ENCODE measurements at places on chromosomes 2 and 18. TPM values are rescaled to one million over a fixed set of nuclear protein-coding genes. Genes with fewer than 3 reads are reported as not detected.

- no peaks in the 10 kb centered on the region for H3K27me3 ChIP-seq
- H3K4me3 ChIP-seq = no peak overlapping the region
- no peaks in the 10 kb centered on the region for H3K36me3 ChIP-seq
- no peak overlapping the region for H3K27ac ChIP-seq
Observed at GRCh38 chr18:23844991-23845680, 155.9 kb downstream of the LAMA3 start.

DNA sequence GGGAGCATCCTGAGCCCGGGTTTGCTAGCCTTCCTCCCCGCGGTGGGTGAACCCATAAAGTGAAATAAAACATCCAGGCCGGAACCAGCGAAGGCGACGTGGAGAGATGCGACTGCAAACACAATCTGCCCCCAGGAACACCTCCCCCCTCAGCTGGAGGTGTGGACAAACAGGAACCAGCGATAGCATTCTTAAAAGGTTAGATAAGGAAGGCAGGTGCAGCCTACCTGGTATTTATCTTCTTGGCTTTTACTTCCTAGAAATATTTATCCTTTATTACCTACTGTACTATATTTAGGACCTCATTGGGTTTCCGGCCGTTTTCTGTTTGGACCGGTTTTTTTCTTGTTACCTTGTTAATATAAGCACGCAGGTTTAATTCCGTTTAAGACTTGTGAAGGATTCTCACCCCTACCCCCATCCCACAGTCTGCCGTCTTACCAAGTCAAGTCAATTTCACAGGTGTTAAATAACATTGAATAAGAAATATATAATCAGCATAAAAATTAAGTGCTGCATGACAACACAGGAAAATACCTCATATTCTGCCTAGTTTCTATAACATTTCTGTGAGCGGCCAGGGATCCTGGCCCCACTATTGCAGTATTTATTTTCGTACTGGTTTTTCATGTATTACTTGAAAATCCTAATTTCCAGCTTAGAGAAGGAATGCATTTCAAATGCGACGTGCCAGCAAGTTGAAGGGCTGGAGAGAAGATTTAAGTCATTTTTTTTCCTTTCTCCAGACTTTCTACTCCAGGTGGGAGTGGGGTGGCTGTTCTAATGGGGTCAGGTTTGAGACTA is 224.0 kb upstream of the ID2 start:
- peak overlapping the region; percentile 57 for H3K4me3 ChIP-seq
- H3K36me3 ChIP-seq = no peaks in the 10 kb centered on the region
- peaks cover 62% of the 10 kb centered on the region for H3K4me1 ChIP-seq
- no peak for DNase-seq
- peaks cover 24% of the 10 kb centered on the region for H3K27me3 ChIP-seq
- no peak overlapping the region for H3K27ac ChIP-seq

MRPL19 gene
- total RNA-seq = 42.8 TPM

GRCh38 chr2:202577250-202578183 is 57.3 kb upstream of the FAM117B start:
- no peak overlapping the region for H3K27ac ChIP-seq
- H3K27me3 ChIP-seq = no peaks in the 10 kb centered on the region
- H3K4me1 ChIP-seq = no peaks in the 10 kb centered on the region
- no peak overlapping the region for H3K4me3 ChIP-seq

DNA sequence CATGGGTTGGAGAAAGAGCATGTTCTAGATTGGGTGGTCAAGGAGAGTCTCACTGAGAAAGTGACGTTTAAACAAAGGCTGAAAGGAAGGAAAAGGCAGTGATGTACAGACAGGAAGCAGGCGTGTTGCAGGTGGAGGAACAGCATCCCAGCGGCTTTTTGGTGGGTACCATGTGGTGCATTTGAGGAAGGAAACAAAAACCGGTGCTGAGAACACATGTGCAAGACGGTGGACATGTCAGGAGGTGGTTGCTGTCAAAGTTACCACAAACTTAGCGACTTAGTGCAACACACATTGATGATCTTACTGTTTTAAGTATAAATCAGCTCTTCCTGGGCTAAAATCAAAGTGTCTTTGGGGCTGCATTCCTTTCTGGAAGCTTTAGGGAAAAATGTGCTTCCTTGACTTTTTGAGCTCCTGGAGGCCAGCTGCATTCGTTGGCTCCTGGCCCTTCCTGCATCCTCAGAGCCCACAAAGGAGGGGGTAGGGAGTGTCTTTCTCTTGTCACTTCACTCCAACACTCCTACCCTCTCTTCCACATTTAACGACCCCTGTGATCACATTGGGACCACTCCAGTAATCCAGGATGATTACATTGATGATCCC is 380.6 kb downstream of the FBXO15 start:
- no peaks in the 10 kb centered on the region for H3K27me3 ChIP-seq
- no peak for DNase-seq
- no peaks in the 10 kb centered on the region for H3K4me1 ChIP-seq
- no peak overlapping the region for H3K4me3 ChIP-seq
- H3K36me3 ChIP-seq = no peaks in the 10 kb centered on the region

MC2R gene
- not detected for total RNA-seq

DNA sequence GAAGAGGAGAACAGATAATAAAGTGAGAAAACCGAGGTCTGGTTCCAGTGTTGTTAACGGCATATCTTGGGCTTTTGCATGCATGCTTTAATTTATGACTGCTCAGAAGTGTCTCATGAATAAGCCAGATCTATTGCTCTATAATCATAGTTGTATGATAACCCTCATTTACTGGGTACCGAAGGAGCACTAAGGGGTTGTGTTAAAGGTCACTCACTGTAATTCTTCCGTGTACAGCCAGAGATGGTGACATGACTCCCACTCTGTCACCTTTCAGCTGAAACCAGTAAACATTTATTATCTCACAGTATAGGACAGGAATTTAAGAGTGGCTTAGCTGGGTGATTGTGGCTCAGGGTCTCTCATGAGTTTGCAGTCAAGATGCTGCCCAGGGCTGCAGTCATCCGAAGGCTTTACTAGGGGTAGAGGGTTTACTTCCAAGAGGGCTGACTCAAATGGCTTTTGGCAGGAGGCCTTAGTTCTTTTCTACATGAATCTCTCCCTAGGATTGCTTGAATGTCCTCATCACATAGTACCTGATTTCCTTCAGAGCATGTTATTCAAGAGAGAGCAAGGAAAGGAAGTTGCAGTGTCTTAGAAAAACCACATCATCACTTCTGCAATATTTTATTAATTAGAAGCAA is 107.0 kb downstream of the NAB1 start:
- H3K27ac ChIP-seq = no peak overlapping the region
- no peaks in the 10 kb centered on the region for H3K4me1 ChIP-seq
- H3K4me3 ChIP-seq = no peak overlapping the region
- DNase-seq = no peak
- H3K36me3 ChIP-seq = no peaks in the 10 kb centered on the region
- H3K27me3 ChIP-seq = no peaks in the 10 kb centered on the region

FBXO15 gene
- total RNA-seq = 0.19 TPM

DNA sequence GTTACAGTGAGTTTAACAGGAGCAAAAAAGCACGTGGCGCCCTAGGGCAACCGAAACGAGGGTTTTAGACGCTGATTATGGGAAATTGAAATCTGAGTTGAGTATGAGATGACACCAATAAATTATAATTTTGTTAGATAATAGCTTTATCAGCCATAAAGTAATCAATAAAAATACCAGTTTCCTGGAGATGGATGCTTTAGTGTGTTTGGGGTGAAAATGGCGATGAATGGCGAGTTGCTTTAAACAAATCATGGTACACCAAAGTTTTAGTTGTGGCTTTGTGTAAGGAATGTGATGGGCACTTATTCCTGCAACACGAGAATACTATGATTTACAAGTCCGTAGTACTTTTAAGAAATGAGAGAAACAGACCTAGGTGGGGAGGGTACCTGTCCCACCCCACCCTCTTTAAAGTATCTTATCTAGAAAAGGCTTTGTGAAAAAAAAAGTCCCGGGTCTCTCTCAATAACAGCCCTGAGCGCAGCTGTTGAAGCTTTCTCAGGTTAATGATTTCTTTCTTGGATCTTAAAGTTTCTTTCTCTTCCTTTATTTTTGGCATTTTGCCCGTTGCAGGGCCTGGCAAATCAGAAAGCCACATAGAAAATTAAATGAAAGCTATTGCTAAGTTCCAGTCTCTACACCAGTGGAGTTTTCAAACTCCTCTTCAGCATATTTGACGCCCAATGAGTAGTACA is 1.5 kb upstream of the RRM2 start:
- H3K4me1 ChIP-seq = peaks cover 36% of the 10 kb centered on the region
- no peaks in the 10 kb centered on the region for H3K27me3 ChIP-seq
- no peak for DNase-seq
- peak overlapping the region; percentile 63 for H3K4me3 ChIP-seq
- no peaks in the 10 kb centered on the region for H3K36me3 ChIP-seq

DNA sequence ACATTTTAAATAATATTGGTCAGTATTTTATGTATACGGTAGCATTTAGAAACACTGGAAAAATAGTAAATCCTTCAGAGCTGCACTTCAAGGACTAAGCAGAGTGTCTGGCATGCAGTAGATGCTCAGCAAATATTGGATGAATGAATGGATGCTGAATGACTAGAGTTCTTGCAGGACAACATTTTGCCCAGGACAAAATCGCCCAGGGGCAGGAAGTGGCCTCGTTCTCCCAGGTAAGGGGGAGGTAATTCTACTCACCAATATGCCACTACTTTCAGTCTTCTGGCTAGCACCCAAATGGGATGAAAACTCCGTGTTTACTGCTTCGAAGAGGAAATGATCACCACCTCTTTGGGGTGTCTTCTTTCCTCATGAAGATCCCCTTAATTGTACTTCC is 4.0 kb upstream of the DGUOK start:
- no peak for DNase-seq
- no peak overlapping the region for H3K4me3 ChIP-seq
- no peak overlapping the region for H3K27ac ChIP-seq

DNA sequence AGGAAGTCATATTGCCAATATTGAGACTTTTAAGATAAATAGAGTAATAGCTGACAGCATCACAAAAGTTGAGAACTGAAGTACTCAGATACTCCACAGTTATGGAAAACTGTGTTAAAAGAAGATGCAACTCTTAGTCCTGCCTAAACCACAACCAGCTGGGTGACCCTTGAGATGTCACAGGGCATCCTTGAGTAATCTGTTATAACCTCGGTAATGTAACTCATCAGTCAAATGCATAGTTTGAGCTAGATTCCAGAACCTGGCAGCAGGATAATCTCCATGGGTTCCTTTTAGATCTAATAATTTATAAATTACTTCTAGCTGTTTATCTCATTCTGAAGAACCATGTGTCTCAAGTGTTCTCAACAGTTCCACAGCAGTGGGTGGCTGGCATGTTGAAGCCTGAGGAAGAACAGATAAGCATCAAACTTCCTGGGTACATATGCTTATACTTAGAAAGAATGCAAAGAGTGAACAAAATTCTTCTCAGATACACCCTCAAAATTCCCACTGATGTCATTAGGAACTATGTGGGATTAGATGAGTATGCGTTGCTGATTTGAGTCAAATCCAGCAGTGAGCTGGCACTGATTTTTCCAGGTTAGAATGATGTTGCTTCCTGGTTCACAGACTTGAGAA is 304.1 kb upstream of the ERBB4 start:
- no peak overlapping the region for H3K4me3 ChIP-seq
- H3K4me1 ChIP-seq = no peaks in the 10 kb centered on the region
- no peak overlapping the region for H3K27ac ChIP-seq
- no peaks in the 10 kb centered on the region for H3K36me3 ChIP-seq
- no peaks in the 10 kb centered on the region for H3K27me3 ChIP-seq

DNA sequence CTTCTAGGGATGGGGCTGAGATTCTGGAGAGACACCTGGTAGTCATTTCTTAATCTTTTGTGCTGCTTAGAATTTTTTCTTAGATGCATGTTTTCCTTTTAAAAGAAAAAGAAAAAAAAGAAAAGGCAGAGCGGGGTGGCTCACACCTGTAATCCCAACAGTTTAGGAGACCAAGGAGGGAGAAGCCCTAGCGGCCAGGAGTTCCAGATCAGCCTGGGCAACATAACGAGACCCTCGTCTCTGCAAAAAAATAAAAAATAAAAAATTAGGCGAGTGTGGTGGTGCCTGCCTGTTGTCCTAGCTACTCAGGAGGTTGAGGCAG is 46.0 kb upstream of the ATP6V1B1 start:
- peaks cover 15% of the 10 kb centered on the region for H3K27me3 ChIP-seq
- H3K36me3 ChIP-seq = no peaks in the 10 kb centered on the region
- peaks cover 29% of the 10 kb centered on the region for H3K4me1 ChIP-seq
- H3K4me3 ChIP-seq = no peak overlapping the region
- no peak overlapping the region for H3K27ac ChIP-seq

DNA sequence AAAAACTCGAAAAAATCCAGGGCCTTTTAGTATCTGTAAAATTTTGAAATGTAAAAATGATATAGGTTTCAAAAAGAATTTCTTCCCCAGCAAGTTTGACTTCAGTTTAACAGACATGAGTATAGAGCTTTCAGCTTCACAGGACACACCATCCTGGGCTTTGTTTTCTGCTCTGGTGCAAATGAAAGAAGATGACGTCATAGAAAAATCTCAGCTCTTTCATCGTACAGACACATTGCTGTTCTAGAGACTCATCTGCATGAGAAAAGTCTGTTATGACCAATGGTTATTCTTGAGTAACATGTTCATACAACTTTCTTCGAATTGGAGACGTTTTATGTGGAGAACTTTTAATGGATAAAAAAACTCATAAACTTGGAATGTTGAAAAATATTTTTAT is 111.7 kb upstream of the DYNAP start:
- H3K4me3 ChIP-seq = no peak overlapping the region
- H3K36me3 ChIP-seq = no peaks in the 10 kb centered on the region
- DNase-seq = no peak
- no peaks in the 10 kb centered on the region for H3K27me3 ChIP-seq

HOXD3 gene
- 1.5 TPM for total RNA-seq

- H3K36me3 ChIP-seq = no peaks in the 10 kb centered on the region
- no peak overlapping the region for H3K4me3 ChIP-seq
- no peaks in the 10 kb centered on the region for H3K4me1 ChIP-seq
- no peak for DNase-seq
- no peaks in the 10 kb centered on the region for H3K27me3 ChIP-seq
Observed at GRCh38 chr2:12436935-12437561, 279.7 kb upstream of the TRIB2 start.

- no peak for DNase-seq
- H3K36me3 ChIP-seq = no peaks in the 10 kb centered on the region
- no peak overlapping the region for H3K27ac ChIP-seq
- H3K4me3 ChIP-seq = no peak overlapping the region
- H3K4me1 ChIP-seq = no peaks in the 10 kb centered on the region
- H3K27me3 ChIP-seq = no peaks in the 10 kb centered on the region
Observed at GRCh38 chr2:32043561-32043960, 4.0 kb upstream of the DPY30 start.

CIB4 gene
- total RNA-seq = not detected

DNA sequence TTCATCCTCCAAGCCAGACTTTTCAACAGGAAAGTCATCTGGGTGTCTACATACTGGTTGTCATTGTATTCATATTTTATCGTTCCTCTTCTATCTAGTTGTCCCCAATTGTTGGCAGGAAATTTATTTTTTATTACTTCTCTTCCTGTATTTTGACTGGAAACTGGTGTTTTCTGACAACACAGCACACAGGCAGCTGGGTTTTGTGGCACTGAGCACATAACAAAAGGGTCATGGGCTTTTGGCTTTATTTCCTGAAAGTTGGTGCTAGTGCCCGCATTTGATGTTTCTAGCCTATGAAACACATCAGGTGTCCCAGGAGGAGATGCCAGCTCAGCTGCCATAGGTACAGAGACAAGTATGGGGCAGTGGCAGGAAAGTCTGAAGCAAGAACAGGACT is 126.4 kb downstream of the TMEM17 start:
- H3K4me3 ChIP-seq = no peak overlapping the region
- H3K27me3 ChIP-seq = no peaks in the 10 kb centered on the region
- H3K36me3 ChIP-seq = no peaks in the 10 kb centered on the region
- no peaks in the 10 kb centered on the region for H3K4me1 ChIP-seq

GRCh38 chr2:186017278-186017677 is 278.7 kb downstream of the FSIP2 start:
- H3K4me1 ChIP-seq = no peaks in the 10 kb centered on the region
- H3K27me3 ChIP-seq = no peaks in the 10 kb centered on the region
- H3K4me3 ChIP-seq = no peak overlapping the region
- DNase-seq = no peak
- H3K27ac ChIP-seq = no peak overlapping the region
- H3K36me3 ChIP-seq = no peaks in the 10 kb centered on the region
